ENCODE measurements at places on chromosomes 11 and 22.

DNA sequence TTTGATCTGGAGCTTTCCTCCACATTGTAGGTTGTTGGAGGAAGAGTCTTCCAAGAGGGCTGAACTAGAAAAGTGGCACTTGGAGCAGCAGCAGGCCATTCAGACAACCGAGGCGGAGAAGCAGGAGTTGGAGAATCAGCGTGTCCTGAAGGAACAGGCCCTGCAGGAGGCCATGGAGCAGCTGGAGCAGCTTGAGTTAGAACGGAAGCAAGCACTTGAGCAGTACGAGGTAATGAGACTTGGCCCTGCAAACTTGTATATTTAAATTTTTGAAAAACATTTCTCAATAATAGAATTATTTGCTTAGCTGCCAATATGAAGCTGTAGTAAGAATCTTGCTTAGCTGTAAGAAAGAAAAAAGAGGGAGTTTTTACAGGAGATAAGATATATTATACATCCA lies 84.0 kb downstream of the SWAP70 start:
- no peak for DNase-seq

GRCh38 chr11:19959648-19960059 lies 200.6 kb downstream of the DBX1 start:
- DNase-seq = no peak

DNA sequence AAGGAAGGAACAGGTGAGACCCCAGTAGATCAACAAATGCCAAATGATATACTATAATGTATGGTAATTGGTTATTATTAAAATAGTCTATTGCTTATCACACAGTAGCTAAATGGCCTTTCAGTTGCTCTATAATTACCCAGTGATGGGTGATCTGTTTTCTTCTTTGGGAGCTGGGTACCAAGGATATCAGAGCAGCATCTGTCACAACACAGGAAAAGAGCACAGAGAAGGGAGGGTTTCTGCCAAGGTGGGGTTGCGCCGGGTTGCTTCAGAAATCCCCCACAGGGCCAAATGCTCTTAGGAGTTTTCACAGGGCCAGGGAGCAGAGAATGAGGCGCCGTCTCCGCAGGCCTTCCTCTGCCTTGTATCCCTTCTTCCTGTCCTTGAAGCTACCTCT lies 469.4 kb downstream of the INSC start:
- DNase-seq = no peak

- no peak for DNase-seq
These were observed 1374.7 kb upstream of the RAG2 start for GRCh38 chr11:37972691-37973090.

GRCh38 chr11:33868647-33869461 lies 23.0 kb downstream of the LMO2 start:
- no peak for DNase-seq

DNA sequence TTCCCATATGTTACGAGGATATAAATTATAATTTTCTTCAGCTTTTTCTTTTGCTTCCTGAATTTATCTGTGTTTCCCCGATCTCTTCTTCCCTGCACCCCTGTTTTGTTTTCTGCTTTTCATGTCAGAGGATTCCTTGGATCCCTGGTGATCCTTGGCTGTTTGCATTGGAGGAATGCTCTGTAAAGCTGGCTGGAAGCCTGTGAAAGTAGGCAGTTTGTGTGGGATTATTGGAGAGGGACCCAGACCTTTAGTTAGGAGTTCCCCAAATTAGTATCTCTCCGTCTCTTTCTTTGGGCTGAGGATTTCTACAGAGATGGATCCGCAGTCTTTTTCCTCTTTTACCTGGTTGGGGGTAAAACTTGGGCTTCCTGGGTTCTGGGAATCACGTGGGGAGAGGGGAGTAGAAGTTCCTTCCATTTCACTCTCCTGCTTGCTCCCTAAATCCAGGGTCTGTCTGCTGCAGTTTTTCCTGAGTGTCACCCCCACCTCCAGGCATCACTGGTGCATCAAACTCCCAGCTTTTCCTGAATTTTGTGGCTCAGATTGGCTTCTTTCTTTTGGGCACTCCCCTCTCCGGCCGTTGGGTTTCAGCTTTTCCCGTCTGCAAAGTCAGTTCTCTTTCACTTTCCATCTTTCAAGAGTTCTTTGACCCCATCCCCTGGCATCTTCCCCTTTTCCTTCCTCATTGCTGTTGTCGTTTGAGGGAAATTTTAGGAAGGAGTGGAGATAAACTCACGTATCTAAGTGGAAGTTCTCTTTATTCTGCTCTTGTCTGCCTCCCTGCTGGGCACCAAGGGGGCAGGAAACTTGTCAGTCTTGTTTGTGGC lies 79.1 kb upstream of the ALX4 start:
- no peak for DNase-seq

GRCh38 chr11:128365044-128365443 lies 222.3 kb downstream of the ETS1 start:
- DNase-seq = peak; percentile 23

DNA sequence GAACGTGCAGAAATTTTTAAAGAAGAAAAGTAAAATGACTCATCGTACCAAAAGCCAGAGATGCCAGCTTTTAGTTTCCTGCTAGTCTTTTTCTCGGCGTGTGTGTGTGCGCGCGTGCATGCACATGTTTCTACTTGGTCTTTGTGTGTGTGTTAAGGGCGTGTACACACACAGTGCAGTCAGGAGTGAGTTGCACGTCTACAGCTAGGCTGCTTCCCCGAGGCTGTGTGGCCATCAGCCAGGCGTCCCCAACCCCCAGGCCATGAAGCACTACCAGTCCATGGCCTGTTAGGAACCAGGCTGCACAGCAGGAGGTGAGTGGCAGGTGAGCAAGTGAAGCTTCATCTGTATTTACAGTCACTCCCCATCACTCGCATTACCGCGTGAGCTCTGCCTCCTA lies 36.4 kb downstream of the KCNQ1 start:
- no peak for DNase-seq

- DNase-seq = no peak
These were observed 7.1 kb upstream of the MUC15 start for GRCh38 chr11:26578998-26579661.

DNA sequence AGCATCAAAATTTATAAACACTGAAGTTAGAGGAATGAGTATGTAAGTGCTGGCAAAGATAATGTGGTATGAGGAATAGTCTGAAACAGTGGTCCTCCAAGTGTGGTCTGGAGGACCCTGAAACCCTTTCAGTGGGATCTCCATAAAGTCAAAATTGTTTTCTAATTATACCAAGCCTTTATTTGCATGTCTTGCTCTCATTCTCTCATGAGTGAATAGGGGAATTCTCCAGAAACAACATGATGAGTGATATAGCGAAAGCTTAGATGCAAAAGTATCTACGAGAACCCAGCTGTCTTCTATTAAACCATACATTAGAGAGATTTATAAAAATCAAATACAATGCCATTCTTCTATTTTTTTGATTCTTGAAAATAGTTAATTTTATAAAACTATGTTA lies 145.0 kb upstream of the RAG2 start:
- no peak for DNase-seq

DNA sequence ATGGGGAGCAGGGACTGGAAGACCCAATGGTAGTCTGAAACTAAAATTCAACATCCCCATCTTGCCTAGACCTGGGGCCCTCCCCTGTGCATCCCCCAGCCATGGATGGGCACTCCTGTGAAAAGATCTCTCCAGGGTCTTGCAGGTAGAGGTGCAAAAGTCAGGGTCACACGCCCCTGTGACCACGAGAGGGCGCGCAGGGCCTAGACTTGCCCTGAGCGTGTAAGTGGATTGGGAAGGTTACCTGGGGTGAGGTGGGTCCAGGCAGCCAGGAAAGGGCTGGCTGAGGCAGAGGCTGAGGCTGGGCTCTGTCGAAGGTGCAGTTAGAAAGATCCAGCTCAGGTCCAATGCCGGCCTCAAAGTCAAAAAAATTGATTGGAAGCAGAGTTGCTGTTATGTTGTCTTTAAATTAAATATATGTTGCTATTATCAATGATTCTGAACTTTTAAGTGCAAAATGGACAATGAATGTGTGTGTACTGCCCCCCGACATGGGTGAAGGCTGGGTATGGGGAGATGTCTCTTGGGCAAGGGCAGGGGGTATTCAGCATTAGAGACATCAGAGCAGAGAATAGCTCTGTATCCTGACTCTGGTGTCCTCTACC lies 4.8 kb upstream of the POU2F3 start:
- DNase-seq = peak; percentile 57

- DNase-seq = no peak
These were observed 452.0 kb upstream of the KIRREL3 start for GRCh38 chr11:127452533-127452932.

- peak; percentile 68 for DNase-seq
These were observed 1.6 kb downstream of the CPT1A start for GRCh38 chr11:68839911-68840641.

GRCh38 chr11:2393111-2393868 lies 7.3 kb upstream of the TSSC4 start:
- DNase-seq = no peak

GRCh38 chr11:44773351-44773965 lies 46.7 kb downstream of the TSPAN18 start:
- no peak for DNase-seq

GRCh38 chr11:62953811-62954210 lies 31.0 kb downstream of the SLC22A6 start:
- DNase-seq = no peak

- DNase-seq = no peak
These were observed 6.8 kb downstream of the MALAT1 start for GRCh38 chr11:65505466-65506289.

Data from KG1 (cell line).